ENCODE measurements at places on chromosomes 13 and 19.

- DNase-seq, result no peak
These were observed 12.7 kb upstream of the HNRNPL start for GRCh38 chr19:38862321-38863059.

- DNase-seq, result no peak
These were observed 128.4 kb upstream of the SPACA7 start for GRCh38 chr13:112247471-112248405.

DNA sequence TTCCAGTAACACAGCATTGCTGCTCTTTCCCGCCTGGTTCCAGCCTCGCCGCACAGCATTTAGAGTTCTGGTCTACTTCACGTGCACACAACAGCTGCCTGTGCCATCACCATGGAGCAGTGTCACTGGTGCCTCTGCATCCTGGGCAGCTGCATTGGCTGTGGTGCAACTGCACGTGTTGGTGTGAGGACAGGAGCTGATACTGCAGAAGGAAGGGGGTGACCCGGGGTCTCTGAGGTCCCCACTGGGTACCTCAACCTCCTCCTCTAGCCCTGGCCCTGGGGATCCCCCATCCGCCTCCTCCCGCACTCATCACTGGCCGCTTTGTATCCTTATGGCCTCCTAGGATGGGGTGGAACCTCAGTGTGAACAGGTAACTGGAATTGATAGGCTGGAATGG lies 112.5 kb downstream of the SOX1 start:
- DNase-seq, result no peak

- no peak for DNase-seq
These were observed 25.7 kb downstream of the ZNF541 start for GRCh38 chr19:47547199-47547598.

- DNase-seq, result no peak
These were observed 752.5 kb upstream of the SGCG start for GRCh38 chr13:22428188-22428828.

- no peak for DNase-seq
These were observed 15.9 kb downstream of the ZNF787 start for GRCh38 chr19:56105090-56105701.

DNA sequence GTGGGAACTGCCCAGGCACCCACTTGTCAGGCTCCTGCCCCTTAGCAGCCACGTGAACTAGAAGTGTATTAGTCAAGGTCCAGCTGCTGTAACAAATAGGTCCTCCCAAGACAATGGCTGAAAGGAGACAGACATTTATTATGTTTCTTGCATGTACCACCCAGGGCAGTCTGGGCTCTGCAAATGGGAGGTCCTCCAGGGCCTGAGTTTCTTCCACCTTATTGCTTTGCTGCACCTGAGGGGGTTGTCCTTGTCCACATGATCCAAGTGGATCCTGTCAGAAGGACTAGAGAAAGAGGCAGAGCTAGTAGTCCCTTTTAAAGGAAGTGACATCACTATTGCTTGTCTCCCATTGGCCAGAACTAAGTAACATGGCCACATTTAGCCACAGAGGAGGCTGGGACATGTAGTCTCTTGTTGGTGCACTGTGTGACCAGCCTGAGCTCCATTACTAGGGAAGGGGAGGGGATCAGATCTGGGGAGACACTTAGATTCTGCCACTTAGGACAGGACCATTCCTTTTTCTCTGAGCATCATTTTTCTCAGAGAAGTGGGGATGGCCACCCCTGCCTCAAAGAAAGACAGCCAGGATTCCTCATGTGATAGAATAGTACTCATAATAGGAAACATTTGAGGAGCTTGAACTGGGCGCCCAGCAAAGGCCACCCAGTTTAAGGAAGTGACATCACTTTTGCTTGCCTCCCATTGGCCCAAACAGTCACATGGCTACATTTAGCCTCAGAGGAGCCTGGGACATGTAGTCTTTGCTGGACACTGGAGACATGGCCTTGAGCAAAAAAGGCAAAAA lies 15.1 kb downstream of the CC2D1A start:
- no peak for DNase-seq

DNA sequence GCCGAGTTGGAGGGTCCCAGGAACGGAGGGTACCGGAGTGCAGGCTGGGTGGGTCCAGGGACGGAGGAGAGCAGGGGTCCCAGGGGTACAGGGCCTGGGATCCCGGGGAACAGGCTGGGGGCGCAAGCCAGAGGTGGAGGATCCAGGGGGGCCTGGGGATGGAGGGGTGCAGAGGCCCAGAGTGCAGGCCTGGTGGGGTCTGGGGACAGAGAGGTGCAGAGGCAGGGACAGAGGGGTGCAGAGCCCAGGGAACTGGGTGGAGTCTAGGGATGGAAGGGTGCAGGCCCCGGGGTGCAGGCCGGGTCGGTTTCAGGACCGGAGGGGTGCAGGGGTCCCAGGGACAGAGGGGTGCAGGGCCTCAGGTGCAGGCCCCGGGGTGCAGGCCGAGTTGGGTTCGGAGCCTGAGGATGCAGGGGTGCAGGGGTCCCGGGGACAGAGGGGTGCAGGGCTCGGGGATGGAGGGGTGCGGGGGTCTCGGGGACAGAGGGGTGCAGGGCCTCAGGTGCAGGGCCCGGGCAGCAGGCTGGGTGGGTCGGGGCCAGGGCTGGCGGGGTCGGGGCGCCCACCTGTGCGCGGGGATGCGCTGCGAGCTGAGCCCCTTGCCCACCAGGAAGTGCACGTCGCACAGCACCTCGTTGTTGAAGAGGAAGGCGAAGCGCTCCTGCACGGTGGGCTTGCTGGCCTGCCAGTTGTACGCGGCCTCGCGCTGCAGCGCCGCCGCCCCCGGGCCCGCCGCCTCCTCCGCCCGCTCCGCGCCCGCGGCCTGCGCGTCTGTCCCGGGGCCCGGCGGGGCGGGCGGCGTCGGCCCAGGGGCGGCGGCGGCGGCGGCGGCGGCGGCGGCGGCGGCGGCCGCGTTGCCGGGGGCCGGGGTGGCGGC lies 545 bp downstream of the BTBD2 start:
- DNase-seq, result no peak

DNA sequence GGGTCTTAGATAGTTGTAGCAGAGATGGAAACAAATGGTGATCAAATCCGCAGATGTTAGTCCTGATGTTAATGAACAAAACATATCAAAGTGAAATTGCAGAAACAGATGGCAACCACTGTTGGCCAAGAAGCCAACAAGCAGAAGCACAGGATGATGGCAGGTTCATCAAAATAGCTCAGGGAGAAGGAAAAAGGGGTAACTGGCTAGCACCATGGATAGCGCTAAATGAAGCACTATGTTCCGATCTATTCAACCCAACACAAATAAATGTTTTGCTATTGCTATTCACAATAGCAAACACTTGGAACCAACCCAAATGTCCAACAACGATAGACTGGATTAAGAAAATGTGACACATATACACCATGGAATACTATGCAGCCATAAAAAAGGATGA lies 413.7 kb downstream of the FGF14 start:
- DNase-seq, result no peak

GRCh38 chr13:71412231-71412630 lies 454.8 kb downstream of the DACH1 start:
- DNase-seq, result no peak

GRCh38 chr19:7795555-7796161 lies 32.6 kb downstream of the CLEC4M start:
- no peak for DNase-seq

DNA sequence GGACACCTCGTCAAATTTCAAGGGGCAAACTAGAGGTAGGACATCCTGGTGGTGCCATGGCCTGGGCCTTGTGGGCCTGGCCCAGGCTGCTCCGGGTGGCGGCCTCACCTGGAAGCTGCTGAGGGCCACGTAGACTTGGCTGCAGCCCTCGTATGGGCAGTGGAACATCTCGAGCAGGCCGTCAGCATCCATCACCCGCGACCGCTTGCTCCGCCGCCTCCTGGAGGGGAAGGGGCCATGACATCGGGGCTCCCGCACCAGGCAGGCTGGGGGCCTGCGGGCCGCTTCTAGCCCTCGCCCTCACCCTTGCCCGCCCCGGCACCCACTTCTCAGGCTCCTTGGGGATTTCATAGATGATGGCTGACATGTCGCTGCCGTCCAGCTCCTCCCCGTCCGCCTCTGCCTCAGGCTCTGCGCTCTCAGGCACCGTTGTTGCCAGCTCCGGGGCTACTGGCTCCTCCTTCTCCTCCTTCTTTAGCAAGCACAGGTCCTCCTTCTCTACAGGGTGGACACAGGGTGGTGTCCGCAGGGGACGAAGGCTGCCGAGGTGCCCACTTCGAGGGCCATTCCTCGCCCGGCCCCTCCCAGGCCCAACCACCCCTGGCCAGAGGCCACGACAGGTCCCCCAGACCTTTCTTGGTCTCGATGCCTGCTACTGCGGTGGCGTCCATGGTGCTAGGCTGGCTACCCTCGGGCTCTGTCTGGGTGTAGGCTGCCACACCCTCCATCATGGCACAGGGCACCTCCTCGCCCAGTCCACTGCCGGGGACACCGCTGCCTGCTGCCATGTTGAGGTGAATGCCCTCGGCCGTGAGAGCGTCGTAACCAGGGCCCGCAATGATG lies 6.0 kb upstream of the ELAVL3 start:
- DNase-seq, result no peak

DNA sequence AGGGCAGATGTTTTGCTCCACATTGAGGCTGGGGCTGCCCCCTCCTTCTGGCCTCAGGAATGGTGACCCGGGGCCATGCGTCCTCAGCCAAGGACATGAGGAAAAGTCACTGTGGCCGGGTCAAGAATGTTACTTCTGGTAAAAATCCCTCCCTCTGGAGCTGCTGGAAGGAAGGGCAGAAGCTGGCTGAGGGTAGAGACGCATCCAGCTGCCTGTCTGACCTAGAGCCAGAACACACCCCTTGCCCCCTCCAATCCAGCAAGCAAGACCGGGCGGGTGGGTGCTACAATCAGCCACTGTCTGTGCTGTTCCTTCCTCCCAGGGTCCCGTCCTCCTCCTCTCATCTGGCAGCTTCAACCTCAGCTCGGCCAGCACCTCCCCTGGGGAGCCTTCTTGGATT lies 59.0 kb downstream of the PTPRS start:
- no peak for DNase-seq

- no peak for DNase-seq
These were observed 22.4 kb upstream of the EBI3 start for GRCh38 chr19:4206818-4207484.

- no peak for DNase-seq
These were observed 34.5 kb downstream of the TBC1D4 start for GRCh38 chr13:75447493-75447892.

- DNase-seq, result no peak
These were observed 210.9 kb upstream of the SPRY2 start for GRCh38 chr13:80551650-80552497.

- no peak for DNase-seq
These were observed 28.8 kb upstream of the RCBTB2 start for GRCh38 chr13:48561466-48562235.

DNA sequence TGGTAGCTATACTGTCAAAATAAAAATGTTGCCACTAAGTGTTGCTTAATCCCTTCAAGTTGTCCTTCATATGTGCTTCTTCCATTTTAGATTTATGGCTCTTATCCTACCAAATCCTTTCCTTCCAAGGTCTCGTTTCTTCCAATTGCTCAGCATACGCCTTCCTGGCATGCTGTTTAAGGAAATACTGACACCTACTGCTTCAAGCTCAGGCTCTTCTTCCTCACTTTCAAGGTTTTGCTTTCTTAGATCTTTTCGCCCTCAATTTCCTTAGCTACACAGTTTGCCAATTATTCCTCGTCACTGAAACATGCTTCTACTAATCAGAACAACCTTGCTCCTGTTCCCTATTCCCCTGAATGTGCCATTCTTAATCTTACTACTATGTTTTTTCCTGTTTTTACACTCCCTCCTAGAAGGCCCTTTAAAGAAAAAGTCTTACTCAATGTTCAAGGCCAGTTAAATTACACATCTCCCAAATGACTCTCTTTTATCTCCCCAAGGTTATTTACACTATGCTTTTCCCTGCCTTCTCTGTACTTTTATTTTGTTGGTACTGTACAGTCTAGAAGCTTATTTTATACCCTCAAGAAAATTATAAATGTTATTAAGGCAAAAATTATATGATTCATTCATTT lies 343.1 kb downstream of the MZT1 start:
- DNase-seq, result no peak

DNA sequence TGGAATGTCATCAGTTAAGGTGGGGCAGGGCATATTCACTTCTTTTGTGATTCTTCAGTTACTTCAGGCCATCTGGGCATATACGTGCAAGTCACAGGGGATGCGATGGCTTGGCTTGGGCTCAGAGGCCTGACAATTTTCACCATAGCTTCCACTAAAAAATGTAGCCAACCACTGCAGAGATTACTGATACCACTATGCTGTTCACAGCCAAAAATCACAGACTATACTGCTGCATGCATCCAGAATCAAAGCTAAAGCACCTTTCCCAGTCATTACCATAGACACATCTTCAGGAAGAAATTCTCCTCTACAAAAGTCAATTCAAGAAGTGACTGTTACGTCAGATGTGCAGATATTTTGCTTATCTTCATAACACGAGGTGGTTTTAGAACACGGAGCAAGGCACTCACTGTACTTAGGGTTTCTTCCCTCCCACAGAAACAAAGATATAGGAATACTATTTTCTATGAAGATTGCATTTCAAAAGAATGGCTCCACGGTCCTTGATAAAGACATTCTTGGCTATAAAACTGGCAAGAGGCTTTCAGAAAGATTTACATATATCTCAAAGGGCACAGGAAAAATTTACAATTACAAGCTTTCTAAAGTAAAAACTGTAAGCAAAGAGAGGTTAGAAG lies 1556.6 kb upstream of the PRR20A start:
- no peak for DNase-seq

- DNase-seq, result no peak
These were observed 18.7 kb downstream of the MLLT1 start for GRCh38 chr19:6260912-6261650.

- DNase-seq, result no peak
These were observed 22.4 kb upstream of the ARHGEF18 start for GRCh38 chr19:7326105-7326877.

DNA sequence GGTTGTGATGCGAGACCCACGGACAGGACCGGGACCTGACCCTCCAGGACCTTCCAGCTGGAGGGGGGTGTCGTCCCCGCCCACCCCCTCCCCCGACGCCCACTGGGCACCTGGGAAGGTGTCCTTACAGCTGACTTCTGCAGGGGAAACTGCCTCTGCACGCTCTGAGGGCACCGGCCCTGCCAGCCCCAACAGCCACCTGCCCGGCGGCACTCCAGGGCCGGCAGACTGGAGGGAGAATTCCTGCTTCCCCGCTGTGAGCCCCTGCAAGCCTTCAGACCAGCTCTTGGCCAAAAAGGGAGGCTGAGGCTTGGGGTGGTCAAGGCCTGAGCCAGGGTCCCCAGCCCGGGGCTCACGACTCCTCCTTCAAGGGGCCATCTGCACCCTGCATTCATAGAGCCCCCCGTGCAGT lies 1.2 kb downstream of the CNN2 start:
- no peak for DNase-seq
